ENCODE measurements at places on chromosomes 11 and 22.
A peak's percentile ranks its signal among the peaks of the same experiment; 100 is the strongest.

- DNase-seq, result no peak
Observed at GRCh38 chr22:24008381-24009226, 2.5 kb upstream of the CABIN1 start.

- no peak for DNase-seq
Observed at GRCh38 chr11:6481924-6482275, 599 bp downstream of the TIMM10B start.

- no peak for DNase-seq
Observed at GRCh38 chr22:22171357-22172218, 73.0 kb upstream of the VPREB1 start.

DNA sequence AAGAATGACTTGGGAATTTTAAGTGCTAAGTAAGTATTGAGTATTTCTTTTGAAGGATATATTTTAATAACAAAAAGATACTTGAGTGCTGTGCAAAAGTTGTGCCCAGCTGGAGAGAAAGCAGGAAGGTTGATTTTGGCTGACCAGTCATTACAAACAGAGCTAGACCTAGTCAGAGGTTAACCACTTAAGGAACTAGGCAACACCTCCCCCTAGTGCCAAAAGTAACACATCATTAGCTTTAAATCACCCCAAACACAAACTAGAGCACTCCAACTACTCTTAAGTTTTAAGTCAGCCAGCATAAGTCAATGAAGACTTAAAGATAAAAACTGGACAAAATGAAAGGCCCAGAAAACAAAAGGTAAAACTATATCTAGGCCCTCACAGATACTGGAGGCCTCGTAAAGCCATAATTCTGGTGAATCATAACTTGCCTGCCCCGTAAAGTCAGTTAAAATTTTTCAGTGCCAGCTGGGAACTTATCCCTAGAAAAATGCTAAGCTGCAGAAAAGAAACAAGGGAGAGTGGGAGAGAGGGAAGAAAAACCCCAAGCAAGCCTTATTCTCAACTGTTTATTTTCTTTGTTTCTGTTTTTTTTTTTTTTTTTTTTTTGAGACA lies 4.6 kb downstream of the TMEM9B start:
- peak; percentile 88 for DNase-seq

- no peak for DNase-seq
Observed at GRCh38 chr11:119347940-119348605, 1.6 kb upstream of the MFRP start.

DNA sequence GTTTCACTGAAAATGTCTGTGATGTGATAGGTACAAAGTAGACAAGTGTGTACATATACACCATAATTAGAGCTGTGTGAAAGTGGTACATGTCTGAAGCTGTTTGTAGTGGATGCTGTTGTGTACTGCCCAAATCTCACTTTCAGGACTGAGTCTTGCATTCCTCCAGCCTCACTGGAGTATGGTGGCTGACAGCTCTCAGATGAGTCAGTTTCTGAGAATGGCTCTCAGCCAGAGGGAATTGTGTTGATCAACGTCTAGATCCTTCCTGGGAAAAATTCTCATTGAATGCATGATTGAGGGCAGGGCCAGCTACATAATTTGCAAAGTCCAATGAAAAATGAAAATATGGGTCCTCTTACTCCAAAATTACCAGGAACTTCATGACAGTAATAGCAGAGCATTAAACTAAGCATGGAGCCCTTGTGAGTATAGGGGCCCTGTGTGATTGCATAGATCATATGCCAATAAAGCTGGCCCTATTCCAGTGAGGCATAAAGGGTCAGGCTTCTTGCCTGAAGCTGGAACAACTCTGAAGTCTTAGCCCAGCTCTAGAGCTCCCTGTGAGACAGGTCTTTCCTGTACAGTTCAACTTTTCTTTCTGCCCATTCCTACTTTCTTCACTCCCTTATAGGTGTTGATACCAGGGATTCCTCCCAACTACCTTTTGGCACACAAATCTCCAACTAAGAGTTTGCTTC lies 10.8 kb upstream of the CYP2R1 start:
- DNase-seq, result no peak

DNA sequence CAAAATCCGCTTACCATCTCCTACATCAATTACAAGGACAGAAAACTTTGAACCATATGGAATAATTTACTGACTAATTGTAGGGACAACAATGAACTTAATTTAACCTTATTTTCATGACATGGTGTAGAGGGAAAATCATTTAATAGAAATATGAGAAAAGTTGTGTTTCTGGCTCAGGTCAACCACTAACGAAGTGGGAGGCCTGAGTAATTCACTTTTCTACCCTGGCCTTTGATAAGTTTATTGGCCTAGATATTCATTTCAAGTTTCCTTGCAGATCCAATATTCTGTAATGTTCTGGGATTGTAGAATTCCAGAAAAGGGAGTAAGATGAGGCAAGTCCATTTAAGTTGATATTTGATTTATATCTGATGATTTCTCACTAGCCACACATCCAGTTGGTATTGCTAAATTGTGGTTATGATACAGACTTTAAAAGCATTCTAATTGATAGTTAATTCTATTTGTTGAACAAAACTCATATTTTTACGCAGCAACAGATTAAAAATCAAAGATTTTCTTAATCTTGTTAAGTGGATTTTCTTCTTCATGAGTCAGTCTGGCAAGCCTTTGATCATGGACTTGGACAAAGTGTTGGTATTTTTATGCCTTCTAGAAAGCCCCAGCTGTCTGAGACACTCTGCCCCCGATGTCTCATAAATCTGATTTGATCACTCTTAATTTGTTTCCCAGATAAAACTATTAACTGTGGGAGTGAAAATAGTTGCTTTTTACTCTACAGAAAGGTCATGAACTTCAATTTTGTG lies 336.5 kb downstream of the TMEM135 start:
- no peak for DNase-seq

DNA sequence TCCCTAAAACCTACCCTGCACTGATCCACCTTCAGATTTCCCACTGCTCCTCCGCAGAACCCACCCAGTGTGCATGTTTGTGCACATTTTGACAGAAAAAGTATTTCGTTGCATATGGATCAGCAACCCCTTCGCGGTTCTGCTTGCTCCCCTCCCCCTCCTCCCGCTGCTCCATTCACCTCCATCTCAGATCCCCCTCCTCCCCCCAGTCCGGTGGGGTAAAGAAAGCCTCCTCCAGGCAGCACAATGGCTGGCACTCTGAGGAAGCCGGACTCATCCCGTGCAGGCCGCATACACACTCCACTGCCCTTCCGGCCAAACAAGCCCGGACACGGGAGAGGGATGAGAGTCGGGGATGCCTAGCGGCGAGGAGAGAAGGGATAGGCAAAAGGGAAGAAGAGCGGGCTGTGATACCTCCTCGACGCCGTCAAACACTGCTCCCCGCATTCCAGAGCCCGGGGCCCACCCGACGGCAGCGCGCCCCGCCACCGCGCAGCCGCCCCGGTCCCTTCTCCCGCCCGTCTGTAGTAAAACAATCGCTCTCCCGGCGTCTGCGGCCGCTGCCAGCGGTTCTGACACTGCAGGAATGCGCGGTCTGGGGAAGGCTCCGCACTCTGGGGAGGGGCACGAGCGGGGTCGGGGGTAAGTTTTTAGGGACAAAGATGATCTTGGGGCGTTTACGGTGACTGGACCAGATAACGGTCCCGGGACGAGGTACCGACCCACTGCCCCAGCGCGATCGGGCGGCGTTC lies 915 bp downstream of the FEZ1 start:
- no peak for DNase-seq

DNA sequence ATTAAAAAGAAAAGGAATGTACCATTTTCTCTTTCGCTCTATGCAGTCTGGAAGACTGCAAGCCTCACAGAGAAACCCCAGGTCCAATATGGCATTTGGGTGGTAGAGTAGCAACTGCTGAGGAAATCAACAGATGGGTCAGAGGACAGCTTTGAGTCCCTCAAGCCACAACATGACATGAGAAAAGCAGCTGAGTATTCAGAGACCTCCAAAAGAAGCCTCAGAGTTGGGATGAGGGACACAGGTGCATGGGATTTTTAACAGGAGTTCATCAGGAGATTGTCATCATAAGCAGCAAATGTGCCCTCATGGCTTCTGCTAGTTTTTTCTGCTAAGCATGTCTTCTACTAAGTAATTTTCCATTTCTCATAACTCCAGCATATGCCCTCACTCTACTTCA lies 111.6 kb downstream of the BLID start:
- DNase-seq, result no peak

DNA sequence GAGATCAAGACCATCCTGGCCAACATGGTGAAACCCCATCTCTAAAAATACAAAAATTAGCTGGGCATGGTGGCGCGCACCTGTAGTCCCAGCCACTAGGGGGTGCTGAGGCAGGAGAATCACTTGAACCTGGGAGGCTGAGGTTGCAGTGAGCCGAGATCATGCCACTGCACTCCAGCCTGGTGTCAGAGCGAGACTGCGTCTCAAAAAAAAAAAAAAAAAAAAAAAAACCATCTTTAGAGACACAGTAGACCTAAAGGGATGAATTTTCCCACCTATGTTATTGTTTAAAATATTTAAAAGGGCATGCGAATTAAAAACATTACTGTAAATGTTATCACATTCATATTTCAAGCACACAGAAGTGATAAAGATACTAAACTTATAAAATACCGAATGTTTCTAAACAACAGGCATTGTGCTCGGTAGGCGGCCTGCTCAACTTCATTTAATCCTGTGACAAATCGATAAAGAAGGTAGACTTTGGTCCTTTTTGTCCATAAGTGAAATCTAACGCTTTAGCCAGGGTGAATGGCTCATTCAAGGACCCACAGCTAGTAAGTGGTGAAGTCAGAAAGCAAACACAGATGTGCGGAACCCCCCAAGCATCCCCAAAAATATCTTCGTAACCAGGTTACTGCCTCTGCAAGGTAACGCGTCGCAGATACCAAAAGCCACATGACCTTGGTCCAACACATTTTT lies 16.1 kb downstream of the NCAPD3 start:
- DNase-seq, result peak; percentile 55

- no peak for DNase-seq
Observed at GRCh38 chr11:17525570-17525969, 18.6 kb downstream of the USH1C start.

GRCh38 chr11:113288286-113288863 lies 26.0 kb upstream of the TTC12 start:
- DNase-seq, result no peak

- DNase-seq, result no peak
Observed at GRCh38 chr11:83200035-83200434, 6.5 kb downstream of the ANKRD42 start.

GRCh38 chr11:6321961-6322362 lies 1.7 kb upstream of the CAVIN3 start:
- DNase-seq, result no peak

DNA sequence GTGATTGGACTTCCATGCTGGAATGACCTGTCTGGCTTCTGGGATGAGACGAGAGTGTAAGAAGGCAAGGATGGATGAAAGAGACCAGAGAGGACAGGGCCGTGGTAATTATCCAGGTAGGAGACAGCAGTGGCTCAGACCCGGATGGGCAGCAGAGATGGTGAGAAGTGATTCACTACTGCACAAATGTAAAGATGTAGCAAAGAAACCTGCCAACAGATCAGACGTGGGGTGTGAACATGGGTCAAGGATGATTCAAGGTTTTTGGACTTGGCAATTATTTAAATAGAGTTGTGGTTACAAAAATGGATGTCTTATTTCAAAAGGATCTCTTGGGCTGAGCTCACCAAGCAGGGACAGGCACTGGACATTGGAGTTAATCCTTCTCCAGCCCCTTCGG lies 32.7 kb downstream of the RIBC2 start:
- DNase-seq, result no peak

GRCh38 chr11:13080861-13081260 lies 71.7 kb downstream of the RASSF10 start:
- no peak for DNase-seq

DNA sequence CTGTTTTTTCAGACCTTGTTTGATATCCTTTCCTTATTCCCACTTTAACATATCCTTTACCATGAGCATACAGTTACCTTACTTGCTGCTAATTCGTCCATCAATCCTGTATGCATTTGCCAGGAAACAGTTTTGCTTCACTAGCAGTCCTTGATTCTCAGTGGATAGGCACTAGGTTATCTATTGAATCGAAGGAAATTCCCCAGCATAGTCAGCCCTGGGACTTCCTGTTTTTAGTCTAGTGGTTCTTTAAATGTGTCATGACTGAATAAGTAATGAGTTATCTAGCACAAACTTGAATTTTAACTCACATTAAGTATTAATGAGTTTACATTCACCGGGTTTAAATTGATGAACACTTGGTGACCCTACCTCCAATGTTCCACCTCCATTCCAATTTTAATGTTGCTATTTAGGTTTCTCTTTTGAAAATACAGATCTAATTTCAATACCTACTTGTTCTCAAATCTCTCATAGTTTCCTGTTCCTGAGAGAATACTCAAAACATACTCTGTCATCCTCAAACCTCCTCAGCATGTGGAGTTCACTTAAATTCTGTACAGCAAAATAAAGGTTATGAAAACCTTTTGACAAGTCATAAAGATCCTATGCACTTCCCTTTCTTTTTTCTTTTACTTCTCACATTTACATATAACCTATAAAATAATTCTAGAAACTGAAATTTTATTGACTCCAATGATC lies 1375.1 kb upstream of the TENM4 start:
- DNase-seq, result no peak

- DNase-seq, result no peak
Observed at GRCh38 chr11:72233056-72233772, 8.6 kb downstream of the INPPL1 start.

GRCh38 chr22:23098230-23098705 lies 27.9 kb downstream of the GNAZ start:
- DNase-seq, result no peak

- DNase-seq, result no peak
Observed at GRCh38 chr22:41873391-41873790, 40.5 kb downstream of the SREBF2 start.
